GM12892 (cell line): ENCODE measurements at places on chromosomes 6 and 20.

DNA sequence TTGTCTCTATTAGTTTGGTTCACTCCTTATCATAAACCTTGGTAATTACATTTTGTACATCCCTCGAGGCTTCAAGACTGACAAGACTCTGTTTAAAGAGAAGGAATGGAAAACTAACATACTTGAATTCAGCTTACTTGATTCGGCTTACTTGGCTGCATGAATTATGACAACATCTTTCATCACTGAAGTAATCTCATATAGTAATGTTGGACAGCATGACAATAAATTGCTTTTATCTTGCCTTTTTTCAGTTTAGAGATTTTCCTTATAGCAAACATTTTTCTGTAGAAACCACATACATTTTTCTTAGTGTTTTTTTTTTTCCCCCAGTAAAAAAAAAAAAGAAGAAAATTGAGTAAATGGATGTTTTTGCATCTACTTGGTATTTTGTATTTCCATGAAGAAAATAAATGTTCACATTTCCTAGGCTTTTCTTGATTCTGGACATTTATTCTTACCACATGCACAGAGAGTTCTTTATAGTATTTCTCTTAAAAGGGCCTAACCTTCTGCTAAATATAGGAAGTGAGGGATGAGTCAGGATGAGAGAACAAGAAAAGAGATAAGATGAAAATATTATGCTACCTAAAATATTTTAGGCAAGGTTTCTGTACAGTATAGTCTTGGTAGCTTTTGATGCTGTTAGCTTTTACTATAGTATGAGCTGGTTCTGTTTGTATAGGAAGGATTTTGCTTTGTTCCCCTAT is 101.0 kb upstream of the HDGFL1 start:
- DNase-seq = no peak

- DNase-seq = no peak
Observed at GRCh38 chr6:43383021-43383667, 13.7 kb upstream of the ZNF318 start.

GRCh38 chr6:43273707-43274106 is 24.4 kb upstream of the SLC22A7 start:
- DNase-seq = no peak

DNA sequence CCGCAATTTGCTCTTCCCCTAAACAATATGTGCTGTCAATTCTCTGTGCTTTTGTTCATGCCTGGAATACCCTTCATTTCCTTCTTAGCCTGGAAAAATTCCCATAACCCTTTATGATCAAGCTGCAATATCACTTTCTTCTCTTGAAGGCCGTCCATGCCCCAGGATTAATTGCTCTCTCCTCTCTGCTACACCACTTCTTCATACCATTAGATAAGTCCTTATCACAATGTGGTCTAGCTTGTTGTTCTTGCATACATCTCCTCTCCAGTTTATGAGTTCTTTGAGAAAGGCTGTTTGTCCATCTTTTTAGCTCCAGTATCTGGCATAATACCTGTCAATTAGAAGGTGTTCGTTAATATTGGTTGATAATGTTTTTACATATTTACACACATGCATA is 111.2 kb upstream of the SAMD5 start:
- DNase-seq = no peak

GRCh38 chr6:144063246-144063743 is 32.1 kb downstream of the SF3B5 start:
- no peak for DNase-seq

DNA sequence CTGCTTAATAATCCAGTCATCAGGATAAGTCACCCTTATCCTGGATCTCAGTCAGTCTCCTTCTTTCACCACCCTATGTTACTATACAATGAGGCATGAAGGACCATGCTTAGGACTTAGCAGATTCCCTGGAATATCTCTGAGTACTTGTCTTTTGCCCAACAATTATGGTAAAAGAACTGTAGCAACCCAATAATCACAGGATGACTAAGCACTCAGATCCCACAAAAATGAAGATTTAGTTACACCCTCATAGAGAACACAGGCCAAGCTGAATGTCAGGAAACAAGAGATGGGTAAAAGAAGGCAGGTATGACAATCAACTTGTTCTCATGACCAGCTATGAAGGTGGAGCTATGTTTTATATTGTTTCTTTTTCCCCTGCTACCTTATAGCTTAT is 91.4 kb downstream of the EDN1 start:
- no peak for DNase-seq

DNA sequence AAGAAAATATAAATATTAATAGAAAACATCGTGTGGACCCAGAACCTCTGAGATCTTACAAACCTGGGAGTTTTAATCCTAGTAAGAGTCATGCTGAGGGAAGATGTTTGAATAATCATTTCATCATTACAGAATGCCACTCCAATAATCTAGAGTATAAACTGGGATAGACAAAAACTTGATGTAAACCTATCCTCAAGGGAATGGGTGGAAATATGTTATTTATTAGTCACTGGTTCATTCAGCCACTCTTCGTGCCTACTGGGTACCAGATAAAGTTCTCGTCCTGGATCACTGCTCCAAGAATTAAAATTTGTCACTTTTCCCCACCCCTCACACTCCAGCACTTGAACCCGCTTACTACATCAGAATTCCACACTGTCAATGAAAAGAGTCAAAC is 7.7 kb downstream of the HLA-B start:
- DNase-seq = no peak

DNA sequence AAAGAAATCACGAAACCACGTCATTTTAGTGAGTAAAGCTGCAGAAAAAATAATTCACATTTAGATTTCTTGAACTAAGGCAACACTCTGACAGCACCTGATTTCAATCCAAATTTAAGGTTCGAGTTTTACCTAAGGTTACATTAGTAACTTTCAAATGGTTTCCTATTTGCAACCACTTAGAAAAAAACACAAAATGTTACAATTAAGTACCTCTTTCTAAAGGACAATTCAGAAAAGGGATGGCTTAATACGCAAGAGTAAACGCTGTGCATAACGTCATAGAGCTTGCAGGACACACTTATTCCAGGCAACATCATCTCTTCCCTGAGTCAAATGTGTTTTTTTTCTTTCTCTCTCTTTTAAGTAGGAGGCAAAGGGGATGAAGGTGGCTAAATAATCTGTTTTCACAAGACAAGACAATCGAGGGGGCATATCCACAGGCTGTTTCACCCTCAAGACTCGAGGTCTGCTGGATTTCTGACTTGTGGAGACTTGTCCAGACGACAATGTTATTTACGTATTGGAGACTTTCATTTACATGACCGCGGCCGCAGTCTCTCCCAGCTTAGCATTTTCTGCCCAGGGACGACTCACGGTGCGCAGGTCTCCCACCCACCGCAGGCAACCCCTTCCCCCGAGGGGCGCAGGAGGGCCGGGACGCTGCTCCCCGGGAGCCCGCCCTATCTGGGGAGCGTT is 86.0 kb downstream of the SESN1 start:
- no peak for DNase-seq

DNA sequence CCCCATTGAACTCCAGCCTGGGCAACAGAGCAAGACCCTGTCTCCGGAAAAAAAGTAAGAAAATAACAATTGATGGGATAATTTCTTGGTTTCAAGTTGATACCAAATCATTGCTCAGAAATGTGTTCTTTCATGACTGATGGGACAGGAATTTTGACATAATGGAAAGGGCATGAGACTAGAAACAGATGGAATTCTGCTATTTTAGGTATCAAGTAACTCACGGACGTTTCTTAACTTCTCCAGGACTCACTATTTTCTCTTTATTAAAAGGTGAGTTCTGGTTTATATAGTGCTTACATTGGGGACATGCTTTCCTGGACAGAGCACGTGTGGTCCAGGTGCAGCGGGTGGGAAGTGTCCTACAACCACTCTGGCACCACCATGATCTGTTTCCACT is 6.0 kb upstream of the DSP start:
- no peak for DNase-seq

DNA sequence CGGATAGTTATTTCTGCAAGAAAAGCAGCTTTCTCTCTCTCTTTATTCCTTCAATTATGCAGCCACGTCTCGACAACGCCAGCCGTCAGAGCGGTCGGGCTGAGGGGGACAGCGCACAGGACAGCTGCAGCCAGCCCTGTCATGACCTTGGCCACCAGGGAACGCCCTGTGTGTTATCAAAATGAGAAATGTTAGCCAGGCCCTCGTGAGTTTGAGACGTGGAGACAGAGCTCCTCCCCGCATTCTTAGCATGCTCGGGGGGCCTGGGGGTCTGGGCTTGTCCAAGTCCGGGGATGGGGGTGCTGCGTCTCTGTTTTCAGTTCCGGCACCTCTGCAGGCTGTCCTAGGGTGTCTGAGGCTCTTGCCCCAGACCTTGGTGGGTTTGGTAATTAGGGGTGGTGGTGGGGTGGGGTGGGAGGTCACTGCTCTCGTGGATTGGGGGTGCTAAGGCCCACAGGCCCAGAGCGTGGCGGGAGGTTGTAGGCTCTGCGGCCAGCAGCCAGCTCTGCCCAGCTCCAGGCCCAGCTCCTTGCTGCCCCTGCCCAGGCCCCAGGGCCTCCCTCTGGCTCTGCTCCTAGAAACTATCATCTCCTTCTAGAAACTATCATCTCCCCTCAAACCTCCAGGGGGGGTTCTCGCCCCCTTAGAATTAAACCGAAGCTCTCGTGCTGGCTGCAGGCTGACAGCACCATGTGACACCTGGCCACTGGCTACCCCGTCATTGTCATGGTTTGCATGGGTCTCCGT is 54.3 kb upstream of the GATA5 start:
- no peak for DNase-seq

- no peak for DNase-seq
Observed at GRCh38 chr20:53706466-53707370, 113.1 kb upstream of the ZNF217 start.

- DNase-seq = no peak
Observed at GRCh38 chr20:14555676-14556075, 218.3 kb upstream of the FLRT3 start.

- DNase-seq = no peak
Observed at GRCh38 chr6:87705070-87705691, 3.1 kb upstream of the AKIRIN2 start.

DNA sequence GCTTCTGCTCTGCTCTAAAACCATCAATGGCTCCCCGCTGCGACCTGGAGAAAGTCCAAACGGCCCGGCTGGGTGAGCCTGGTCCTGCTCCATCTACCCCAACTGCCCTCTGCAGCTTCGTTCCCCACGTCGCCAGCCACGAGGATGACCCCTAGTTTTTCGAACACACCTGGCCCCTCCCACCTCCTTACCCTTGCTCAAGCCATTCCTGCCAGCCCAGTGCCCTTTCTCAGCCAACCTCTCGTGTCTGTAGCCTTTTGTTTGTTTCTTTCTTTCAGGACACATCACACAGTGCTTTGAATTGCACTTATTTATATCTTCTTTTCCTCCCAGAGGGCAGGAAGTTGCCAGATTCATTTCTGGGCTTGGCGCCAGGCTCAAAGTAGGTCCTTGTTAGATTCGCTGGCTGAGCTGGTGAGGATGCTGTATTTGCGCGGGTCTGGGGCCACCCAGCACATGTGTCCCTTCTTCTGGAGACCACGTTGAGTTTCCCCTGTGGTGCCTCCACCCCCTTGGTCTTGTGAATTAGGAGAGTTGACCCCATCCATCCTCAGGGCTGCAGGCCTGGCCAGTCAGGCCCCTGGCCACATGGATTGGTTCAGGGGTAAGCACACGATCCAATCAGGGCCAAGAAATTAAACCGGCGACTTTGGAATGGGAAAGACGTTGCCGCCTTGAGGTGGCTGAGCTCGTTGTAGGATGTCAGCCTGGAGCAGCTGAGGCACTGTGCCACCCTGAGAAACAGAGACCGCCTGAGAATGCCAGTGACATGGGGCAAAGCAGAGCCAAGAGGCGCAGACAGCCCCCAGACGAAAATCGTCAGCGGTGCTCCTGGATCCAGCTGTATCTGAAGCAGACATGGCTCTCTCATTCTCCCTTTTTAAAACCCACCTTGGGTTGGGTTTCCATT is 156.0 kb downstream of the CEBPB start:
- DNase-seq = no peak

DNA sequence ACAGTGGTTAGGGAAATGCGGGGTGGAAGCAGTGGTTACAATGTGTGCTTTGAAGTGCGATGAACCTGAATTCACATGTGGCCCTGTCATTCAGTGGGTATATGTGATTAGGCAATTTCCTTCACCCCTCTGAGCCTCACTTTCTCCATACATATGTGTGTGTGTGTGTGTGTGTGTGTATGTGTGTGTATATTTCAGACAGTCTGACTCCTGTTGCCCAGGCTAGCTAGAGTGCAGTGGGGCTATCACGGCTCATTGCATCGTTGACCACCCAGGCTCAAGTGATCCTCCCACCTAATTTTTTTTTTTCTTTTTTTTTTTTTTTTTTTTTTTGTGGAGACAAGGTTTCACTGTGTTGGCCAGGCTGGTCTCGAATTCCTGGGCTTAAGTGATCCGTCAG is 6.3 kb downstream of the PPP1R14C start:
- no peak for DNase-seq

DNA sequence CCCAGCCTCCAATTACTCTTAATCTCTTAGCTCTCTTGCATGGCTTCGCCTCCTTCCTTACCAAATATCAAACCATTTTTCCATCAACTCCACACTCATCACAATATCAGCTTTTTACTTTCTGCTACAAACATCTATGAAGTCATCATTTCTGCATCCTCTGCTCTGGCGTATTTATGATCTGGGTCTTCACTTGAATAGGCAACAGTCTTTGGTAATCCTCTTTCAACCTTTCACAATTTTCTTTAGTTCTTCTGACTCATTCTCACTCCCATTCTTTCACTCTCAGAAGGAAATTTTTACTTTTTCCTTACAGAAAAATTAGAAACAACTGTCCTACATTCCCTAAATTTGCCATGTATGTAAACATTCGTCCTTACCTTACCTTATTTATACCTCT is 522.4 kb downstream of the HDGFL1 start:
- no peak for DNase-seq

GRCh38 chr6:43231053-43231452 is 1.8 kb upstream of the DNPH1 start:
- DNase-seq = no peak

DNA sequence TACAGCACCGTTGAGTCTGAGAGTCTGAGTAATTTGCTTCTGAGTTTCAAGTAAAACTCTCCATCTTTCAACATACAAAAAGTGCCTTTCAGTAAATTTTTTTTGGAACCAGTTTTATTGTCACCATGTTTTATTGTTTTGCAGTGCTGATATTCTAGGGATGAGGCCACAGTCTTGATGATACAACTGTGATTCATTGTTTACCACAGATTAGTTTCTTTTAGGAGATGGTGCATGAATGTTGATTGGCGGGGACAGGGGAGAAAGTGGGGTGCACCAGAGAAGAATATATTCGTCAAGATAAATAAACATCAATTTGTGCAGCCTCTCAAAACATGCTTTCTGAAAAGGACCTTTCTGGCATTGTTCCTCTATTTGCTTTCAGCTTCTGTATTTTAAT is 109.0 kb downstream of the MCHR2 start:
- no peak for DNase-seq

DNA sequence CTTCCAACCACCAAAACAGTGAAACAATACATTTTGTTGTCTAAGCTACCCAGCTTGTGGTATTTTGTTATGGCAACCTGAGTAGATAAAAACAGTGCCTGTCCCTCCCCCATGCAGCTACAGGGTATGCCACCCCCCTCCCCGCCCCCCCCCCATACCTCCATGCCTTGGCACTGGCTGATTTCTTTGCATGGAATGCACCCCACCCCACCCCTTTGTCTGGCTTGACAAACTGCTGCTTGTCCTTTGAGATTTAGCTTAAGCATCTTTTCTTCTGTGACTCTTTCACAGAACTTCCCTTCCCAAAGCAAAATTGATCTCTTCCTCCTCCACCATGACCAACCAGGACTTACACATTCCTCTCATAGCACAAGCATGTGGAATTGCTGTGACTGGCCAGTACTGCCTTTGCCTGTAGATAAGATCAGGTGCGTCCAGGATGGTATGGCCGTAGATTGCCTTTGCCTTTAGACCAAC is 64.6 kb upstream of the ADGRF1 start:
- no peak for DNase-seq
